Right lung (tissue), 10 donors: ENCODE measurements at places on chromosomes 4 and X. TPM values are rescaled to one million over a fixed set of nuclear protein-coding genes. Genes with fewer than 3 reads are reported as not detected.

DNA sequence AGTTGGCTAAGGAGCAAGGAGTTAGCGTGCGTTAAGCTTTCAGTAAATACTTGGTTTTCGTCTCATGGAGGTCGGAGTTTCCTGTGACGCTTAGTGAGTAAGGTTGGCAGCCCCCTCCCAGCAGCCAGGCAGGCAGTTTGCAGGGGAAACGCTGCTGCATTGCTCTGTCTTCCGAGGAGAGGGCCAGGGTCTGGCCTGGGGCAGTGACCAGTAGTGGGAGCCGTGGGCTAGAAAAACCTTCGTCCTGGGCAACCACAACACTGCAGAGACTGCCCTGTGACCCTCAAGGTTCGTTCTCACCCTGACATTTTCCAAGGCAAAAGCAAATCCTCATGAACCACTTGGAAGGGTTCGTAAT, 432 bp downstream of the TMEM175 start:
- DNase-seq, result no peak

DNA sequence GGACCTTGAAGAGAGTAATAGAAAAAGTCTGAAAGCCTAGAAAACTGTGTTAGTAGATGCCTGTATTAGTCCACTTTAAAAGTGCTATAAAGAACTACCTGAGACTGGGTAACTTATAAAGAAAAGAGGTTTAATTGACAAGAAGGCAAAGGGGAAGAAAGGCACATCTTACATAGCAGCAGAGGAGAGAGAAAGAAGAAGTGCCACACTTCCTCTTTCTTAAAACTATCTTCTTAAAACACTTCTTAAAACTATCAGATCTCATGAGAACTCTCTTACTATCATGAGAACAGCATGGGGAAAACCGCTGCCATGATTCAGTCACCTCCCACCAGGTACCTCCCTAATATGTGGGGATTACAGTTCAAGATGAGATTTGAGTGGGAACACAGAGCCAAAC, 18.8 kb upstream of the COL25A1 start:
- no peak for DNase-seq

GRCh38 chr4:165723051-165723795, 149.8 kb upstream of the TLL1 start:
- no peak for DNase-seq

RAB9B gene
- 3.3 TPM for polyA plus RNA-seq
